RWPE1 (cell line): ENCODE measurements at places on chromosomes 6 and 20.

DNA sequence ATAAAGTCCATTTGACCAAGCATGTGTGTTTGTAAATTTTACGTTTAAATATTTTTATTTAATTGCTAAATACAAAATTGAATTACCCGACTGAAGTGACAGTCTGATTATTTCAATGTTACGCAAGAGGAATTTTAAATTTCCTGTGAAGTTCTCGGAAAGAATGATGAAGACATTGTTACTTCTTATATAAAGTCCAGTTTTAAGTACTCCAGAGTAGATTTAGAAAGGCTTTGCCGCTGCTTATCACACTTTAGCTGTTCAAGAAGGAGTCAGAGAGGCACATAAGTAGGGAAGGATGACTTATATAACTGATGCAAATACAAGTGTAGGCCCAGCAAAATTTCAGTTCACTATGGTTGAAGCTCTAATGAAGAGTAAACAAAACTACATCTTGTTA, 265.1 kb upstream of the CITED2 start:
- no peak for DNase-seq

DNA sequence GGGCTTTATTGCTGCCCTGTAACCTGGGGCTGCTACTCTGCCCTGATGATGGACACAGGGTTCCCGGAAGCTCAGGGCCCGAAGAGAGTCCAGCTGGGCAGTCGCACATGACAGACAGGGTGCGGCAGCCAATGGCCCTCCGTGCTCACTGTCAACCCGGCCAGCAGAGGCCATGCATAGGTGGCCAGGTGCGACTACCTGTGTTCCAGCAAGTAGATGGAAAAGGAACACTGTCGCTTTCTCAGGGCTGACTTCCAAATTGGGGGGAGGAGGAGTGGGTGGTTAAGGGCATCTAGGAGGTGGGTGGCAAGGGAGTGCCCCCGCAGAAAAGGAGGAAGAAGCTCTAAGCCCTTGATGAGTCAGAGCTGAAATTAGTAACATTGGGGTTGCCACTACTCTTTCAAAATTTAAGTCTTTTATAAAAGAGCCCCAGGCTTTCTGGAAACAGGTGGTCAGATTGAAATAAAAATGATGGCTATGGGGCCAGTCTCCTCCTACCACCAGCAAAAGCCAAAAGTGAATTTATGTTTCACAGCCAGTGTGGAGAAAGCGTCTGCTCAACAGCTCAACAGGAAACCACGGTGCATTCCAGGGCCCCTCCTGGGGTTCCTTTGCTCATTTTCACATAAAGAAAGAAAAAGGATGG, 2.3 kb upstream of the RAMACL start:
- no peak for DNase-seq

DNA sequence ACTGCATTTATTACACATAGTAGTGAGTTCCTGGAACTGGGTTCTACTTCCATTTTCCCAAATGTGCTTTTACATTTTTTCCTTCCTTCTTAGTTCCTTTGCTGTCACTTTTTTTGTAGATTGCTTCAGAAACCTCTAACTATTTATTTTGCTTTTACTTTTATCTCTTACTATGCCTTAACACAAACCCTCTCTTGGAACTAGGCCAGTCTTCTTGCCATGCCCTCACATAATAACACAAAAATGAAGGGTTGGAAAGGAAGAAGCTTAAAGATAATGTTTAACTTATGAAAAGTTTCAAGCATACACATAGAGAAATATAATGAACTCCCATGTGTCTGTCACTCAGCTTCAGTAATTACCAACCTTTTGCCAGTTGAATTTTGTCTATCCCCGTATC, 27.1 kb downstream of the TOP1 start:
- DNase-seq: no peak

DNA sequence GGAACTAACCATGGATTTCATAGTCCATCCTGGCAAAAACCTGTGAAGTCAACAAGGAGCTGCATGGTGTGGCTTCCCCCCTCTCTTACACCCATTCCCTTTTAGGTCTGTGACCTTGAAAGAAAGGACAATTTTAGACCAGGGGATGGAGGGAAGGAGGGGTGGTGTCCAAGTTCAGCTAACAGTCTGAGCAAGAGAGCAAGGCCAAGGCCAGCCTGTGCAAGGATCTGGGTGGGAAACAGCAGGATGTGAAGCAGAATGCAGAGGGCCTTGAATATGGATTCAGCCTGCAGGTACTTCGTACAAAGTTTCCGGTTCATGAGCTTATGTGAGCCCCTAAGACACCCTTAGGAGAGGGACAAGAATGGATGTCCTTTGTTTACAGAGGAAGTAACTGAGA, 293.0 kb downstream of the KIF16B start:
- no peak for DNase-seq

- no peak for DNase-seq
Observed at GRCh38 chr6:83962582-83962981, 71.0 kb upstream of the MRAP2 start.
